ENCODE measurements at places on chromosomes 6 and 20. TPM values are rescaled to one million over a fixed set of nuclear protein-coding genes. Genes with fewer than 3 reads are reported as not detected.

The ZBTB12 gene
- total RNA-seq = 3.1 TPM

The CSE1L gene
- total RNA-seq = 36.7 TPM

The PNLDC1 gene
- not detected for total RNA-seq

DNA sequence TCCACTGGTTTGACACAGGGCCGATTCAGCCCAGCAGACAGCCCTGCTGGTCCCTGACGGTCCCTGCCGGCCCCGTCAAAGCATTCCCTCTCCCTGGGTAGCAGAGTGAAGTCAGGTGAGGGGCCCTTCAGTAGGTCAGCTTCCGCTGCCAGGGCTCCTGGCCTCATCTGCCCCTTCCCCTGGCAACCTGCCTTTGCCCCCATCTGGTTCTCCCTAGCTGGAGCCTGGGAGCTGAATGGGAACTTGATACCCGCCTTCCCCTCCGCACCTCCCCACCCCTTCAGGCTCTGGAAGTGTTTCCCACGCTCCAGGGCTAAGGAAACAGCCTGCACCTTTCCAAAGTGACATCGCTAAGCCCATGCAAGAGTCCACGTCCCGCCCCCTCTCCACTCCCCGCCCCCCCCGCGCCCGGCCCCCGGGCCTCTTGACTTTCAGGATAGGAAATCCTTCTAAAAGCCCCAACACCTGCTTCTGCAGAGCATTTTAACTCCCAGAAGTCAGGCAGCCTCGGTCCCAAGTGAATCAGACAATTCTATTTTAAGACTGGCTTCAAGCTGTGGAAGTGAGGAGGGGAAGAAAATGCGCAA lies 53.3 kb downstream of the ISM1 start:
- DNase-seq = no peak

Data from Right ventricle myocardium superior (tissue), 1 donor.